Dorsolateral prefrontal cortex (tissue), 122 donors: ENCODE measurements at places on chromosomes 13 and 19.

DNA sequence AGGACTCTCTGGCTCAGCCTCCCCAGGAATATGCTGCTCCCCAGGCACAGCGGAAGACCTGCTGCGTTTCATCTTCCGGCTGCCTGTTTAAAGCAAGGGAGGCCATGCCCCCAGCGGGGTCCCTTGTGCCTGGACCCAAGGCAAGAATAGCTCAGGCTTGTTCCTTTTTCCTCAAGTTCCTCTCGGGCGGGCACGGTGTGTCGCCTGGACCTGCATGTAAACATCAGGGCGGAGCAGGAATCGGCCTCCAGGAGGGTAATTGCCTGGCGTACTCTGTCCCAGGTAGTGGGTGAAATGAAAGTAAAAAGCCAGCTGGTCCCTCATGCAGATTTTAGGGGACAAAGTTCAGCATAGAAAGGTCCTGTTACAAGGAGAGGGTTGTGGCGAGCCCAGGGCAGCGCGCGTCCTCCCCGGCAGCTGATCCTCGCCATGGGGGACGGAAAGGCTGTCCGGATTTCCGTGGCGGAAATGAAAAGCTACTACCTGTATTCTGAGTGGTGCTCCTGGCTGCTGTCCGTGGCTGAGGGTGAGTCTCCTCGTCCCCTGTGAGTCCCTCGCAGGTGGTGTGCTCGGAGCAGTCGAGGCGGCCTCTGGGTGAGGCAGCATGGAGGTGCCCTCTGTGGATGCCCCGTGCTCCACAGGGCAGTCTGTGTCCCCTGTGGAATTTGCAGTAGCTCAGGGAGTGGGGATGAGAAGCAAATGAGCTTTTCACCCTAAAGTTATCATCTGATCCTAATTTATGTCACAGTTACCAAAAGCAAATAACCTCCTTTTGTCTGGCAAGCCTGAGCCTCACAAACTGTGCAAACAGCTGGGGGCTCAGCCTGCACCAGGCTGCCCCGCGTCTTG is 16.2 kb downstream of the MCF2L start:
- no peak for DNase-seq

DNA sequence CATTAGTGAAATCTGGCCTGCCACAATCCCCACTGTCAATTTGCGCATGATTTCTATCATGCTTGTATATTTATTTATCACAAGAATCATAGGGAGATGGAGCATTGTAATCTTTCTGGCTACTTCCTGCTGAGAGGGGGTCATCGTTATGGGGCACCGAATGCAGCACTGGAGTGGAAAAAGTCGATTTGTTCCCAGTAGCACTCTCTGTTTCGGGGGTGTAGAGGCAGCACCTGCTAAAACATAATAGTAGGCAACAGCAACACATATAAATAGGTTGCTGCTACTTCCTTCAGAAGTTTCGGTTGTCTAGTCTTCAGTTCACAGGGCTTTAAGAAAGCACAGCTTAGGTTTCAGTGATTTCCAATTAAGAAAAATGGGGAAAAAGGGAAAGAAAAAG is 23.4 kb upstream of the CEACAM21 start:
- DNase-seq, result no peak

DNA sequence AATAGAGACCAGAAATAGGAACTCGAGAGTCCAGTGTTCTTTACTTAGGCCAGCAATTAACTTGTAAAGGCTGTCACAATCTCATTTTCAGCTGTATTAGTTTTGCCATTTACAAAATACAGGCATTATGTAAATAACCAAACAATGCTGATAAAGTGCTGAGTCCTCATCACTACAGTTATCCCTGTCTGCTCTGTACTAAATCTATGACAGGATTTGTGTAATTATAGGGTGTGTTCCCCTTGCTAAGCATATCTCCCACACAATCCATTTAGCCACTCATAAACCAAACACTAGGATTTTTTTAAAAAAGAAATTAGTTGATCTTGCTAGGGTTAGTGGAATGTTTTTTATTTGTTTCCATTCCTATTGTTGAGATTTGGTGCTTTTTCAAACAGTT is 23.2 kb downstream of the PDX1 start:
- no peak for DNase-seq

DNA sequence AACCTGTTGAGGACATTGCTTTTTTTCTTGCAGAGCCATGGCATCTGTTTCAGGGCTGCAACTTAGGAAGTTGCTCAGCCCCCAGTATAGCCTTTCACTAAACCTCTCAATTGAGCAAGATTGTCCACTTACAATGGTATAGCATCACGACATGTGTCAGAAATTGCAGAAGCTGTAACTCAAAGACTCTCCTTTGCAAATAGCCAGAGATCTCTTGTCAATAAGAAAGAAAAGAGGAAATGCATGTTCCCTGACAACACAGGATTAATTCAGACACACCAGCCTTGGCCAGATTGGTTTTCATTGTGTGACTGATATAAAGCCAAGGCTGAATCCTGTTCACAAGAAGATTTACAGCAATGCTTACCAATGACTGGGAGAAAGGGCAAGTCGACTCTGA is 38.7 kb upstream of the CYSLTR2 start:
- DNase-seq, result no peak

GRCh38 chr19:17751912-17752273 is 616 bp downstream of the FCHO1 start:
- DNase-seq, result no peak

GRCh38 chr13:105502193-105502592 is 1033.3 kb downstream of the EFNB2 start:
- no peak for DNase-seq
